Stimulated activated CD4-positive, alpha-beta T cell treated with anti-CD3 and anti-CD28 coated beads, Interleukin-4, amount 100 ng/mL, for 48 hours (primary cell): ENCODE measurements at places on chromosomes 6 and 20.

DNA sequence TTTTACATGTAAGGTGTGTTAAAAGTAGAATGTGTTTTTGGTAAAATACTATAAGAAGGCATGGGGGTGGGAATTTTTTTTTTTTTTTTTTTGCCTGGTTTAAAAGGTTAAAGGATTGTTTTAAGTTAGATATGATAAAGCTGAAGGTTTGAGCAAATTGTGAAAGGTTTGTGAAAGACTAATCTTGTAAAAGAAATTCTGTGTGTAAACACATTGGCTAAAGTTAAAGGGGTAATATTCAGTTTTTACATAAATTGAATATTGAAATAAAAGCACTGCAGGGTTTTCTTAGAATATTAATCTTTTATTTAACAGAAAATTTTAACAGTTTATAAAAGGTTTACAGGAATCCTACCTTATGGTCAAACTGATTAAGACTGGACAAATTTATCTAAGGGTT is 105.7 kb downstream of the DTNBP1 start:
- DNase-seq, result no peak

DNA sequence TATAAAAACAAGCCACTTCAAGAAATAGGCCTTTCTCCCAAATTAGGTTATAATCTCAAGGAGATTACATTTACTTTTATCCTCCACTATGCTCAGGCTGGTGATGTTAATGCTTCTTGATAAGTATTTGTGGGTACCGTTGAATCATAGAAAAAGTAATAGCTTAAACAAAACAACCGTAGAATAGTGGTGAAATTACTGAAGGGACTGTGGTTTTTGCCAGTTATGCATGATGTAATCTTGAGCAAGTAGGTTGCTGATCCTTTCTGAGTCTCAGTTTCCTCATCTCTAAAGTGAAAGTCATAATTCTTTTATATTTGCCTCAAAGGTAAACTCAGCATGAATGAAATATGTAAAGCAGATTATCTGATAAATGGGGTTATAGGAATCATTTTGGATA is 187.3 kb upstream of the JAG1 start:
- DNase-seq, result no peak

GRCh38 chr6:105781248-105781647 is 304.9 kb upstream of the PRDM1 start:
- no peak for DNase-seq

DNA sequence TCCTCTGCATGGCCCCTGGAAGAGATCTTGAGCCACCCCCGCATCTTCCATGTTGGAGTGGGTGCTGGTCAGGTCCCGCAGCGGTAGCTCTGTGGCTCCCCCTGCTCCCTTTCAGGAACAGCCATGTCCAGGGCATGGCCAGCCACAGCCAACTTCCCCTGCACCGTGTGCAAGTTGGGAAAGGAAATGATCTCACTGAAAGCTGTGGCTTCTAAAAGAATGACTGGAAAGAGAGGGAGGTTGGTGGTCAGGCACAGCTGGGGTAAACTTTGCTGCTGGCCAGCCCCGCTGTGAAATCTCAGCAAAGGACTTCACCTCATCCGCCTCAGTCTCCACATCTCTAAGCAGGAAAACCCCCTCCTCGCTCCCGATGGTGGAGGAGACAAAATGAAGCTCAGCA is 153.6 kb upstream of the CST7 start:
- no peak for DNase-seq

- DNase-seq, result no peak
Measured at GRCh38 chr6:149055195-149055899, 262.2 kb upstream of the TAB2 start.

DNA sequence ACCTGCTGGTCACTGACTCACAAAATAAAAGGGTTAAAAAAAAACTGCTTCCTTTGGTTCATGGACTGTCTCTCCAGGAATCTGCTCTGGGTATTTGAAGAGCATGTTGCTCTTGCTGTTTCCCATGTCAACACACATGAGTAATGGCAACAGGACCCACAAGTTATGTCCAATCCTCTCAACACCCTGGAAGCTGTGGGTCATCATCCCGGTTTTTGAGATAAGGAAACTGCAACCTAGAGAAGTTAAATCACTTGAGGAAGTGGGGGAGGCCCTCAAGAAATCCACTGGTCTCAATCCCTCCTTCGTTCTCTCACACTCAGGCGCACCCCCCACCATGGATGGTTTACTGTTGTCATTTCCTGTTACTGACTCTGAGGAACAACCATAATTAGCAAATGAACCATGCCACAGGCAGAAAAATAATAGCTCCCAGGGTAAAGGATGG is 12.4 kb downstream of the MAP1LC3A start:
- DNase-seq, result no peak

GRCh38 chr20:64072498-64073063 is 6.7 kb downstream of the RGS19 start:
- DNase-seq, result no peak

DNA sequence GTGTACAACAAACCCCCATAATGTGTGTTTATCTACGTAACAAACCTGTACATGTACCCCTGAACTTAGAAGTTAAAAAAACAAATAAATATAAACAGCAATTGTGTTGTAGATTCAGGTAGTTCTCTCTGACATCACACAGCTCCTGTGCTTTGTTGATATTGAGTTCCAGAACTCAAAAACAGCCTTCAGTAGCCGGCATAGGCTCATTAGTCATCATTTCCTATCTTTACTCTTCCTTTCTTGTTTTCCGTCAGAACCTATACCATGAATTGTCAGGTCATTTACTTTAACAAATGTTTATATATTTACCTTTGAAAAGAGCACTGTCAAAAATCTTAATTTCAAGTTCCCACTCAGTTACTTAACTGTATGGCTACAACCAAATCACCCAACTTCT is 88.8 kb downstream of the ADTRP start:
- no peak for DNase-seq

DNA sequence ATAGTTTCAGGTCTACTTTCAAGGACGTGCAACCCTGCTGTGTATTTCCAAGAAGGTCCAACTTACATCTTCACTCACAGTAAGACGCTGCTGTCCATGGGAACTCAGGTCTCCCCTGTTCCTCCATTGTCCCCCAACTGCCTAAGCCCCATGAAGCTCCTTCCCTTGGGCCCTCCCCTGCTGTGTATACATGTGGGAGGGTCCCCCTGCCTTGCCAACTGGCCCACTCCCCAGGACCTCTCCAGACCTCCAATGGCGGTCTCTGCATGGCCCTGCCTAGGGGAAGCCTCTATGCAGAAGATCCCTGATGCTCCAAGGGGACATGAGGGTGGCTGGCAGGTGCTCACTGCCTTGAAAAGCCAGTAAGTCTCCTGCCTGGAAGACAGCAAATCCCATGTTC is 186.7 kb upstream of the CST7 start:
- no peak for DNase-seq

DNA sequence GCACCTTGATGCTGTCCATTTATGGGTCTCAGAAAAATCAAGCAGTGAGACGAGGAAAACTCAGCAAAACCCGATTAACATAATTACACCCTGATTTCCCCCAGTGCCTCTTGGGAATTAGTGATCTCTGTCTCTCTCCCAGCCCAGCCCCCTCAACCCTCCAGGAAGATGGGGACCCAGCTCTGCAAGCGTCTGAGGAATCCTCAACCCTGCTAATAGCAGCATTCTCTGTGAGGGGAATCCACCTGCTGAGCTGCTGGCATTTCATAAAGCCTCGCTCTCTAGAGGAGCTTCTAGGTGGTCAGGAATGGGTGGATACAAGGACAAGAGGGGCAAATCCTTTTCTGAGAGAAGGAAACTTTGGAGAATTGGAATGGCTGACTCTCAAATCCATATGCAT is 13.9 kb downstream of the NR2E1 start:
- DNase-seq, result no peak

GRCh38 chr6:43762966-43763695 is 6.9 kb upstream of the VEGFA start:
- no peak for DNase-seq

GRCh38 chr6:55972091-55972490 is 96.7 kb upstream of the BMP5 start:
- DNase-seq, result no peak

GRCh38 chr6:75278474-75279077 is 6.0 kb downstream of the TMEM30A start:
- DNase-seq, result no peak

DNA sequence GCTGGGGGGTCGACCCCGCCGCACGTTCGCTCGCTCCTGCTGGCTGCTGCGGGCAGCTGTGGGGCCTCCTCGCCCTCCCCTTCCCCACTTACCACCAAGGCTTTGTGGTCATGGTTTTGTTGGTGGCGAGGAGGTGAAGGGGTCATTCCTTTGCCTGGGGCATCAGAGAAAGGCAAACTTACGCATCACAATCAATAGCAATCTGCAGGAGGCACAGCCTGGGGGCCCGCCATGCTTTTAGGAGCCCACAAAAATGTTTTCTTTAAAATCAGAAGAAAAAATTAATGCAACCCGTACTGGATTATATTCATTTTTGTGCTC is 137.0 kb downstream of the IMPG1 start:
- DNase-seq, result no peak

DNA sequence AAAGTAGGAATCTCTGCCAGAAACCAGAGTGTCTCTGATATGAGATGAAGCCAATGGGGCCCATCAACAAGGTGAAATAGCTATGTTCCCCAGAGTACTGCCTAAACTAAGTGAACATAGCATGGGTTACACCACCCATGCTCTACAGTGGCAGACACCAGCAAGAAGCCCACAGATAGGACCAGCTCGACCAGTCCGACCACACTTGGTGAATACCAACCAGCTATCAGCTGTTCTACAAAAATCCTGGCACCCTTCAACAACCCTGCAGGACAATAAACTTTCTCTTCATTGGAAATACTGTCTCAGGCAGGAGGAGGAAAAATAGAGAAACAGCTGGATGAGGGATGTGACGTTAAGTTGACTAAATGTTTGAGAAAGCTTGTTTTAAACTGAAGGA is 311.4 kb downstream of the EPM2A start:
- DNase-seq, result no peak

DNA sequence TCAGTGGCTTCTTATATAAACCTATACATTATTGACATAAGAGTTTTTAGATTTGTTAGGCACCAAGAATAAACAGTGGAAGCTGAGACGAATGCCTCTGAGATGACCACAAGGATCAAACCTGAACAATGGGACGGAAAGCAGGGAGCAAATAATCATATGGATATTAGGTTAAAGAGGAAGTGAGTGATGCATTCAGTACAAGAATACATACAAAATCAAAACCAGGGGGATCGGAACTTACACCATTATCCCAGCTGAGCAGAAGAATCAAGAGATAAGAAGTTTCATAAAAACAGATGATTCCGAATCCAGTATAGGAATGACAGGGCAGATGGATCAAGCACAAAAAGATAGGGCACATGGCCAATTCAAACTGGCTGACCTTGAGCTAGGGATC is 21.9 kb upstream of the CNKSR3 start:
- DNase-seq, result no peak

DNA sequence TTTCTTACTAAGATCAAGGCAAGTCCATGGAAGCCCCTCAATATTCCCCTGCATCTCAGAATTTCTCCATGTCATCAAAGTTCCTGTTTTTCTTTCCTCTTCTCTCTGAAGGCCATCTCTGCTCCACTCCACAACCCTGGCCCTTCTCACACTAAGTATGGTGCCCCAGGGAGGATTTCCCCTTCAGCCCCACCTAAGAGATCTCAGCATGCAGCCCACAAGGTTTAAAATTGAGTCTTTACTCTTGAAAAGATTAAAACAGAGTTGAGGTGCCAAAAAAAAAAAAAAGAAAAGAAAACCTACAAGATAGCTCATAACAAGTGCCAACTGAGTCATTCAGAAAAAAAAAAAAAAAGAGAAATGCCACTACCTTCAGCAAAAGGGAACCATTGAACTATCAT is 36.5 kb upstream of the TNFAIP3 start:
- no peak for DNase-seq

GRCh38 chr6:53734473-53735299 is 60.1 kb upstream of the LRRC1 start:
- peak; percentile 6 for DNase-seq

GRCh38 chr6:134060491-134061106 is 8.2 kb upstream of the SLC2A12 start:
- no peak for DNase-seq

DNA sequence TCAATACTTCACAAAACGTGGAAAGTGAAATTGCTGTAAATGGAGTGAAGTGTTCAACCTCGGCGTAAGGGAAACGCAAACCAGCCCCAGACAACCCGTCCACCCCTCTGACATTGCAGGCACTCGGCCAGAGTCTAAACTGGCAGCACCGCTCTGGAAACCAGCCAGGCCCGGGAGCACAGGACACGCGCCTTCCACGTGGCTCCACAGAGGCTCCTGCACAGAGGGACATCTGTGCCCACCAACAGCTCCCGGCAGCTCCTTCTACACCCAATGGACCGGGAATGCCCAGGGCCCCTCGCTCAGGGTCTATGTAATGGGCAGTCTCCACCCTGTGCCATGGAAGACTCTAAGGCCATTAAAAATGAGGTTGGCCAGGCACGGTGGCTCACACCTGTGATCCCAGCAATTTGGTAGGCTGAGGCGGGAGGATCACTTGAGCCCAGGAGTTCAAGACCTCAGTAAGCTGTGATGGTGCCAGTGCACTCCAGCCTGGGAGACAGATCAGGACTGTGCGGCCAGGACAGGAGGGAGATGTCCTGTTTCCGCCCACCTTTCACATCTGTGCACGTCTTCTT is 3.4 kb upstream of the HELZ2 start:
- DNase-seq, result no peak

DNA sequence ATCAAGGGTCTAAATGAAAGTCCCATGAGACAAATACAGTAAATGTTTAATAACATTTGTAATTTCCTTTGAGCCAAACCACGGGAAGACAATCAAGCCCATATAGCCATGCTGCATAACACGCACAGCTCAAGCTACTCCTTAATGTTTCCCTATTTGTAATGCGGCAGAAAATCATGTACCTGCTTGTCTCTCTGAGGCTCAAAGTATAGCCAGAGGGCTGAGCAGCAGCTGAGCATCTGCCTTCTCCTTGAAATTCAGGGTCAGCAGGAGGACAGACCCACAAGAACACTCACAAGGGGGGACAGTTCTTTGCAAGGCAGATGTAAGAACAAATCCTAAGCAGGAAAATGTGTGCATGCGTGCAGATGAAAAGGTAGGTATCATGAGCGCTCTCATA is 45.8 kb upstream of the JARID2 start:
- DNase-seq, result no peak
